ENCODE measurements at places on chromosomes 13 and 19. TPM values are rescaled to one million over a fixed set of nuclear protein-coding genes. Genes with fewer than 3 reads are reported as not detected.

- H3K27ac ChIP-seq = no peak overlapping the region
- no peak for DNase-seq
- no peaks in the 10 kb centered on the region for H3K4me1 ChIP-seq
- H3K27me3 ChIP-seq = no peaks in the 10 kb centered on the region
- H3K36me3 ChIP-seq = peaks cover 19% of the 10 kb centered on the region
These were observed 18.9 kb upstream of the SLC39A3 start for GRCh38 chr19:2758601-2759313.

GCDH gene
- 36.3 TPM for total RNA-seq

DNA sequence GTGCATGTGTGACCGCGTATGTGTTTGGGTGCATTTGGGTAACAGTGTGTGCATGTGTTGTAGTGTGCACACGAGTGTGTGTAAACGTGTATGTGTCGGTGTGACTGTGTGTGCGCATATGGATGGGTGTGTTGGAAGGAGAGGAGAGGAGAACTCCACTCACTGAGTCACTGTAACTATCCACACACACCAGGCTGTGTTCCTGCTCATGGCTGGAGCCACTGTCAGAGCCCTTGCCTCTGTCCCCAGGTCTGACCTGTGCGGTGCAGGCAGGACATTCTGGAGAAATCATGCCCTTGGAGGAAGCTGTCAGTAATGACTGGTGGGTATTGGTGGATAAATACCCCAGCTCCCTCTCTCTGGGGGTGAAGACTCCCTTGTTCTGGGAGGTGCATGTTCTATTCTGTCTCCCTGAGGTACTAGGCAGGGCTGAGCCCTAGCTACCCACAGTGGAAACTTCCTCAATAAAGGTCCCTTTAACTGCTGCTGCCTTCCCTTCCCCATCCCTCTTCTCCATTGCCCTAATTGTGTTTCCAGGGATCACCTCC, 48.4 kb downstream of the CYP4F22 start:
- no peaks in the 10 kb centered on the region for H3K36me3 ChIP-seq
- no peaks in the 10 kb centered on the region for H3K27me3 ChIP-seq
- H3K4me3 ChIP-seq = peak overlapping the region; percentile 76
- no peak for DNase-seq

OVOL3 gene
- total RNA-seq = not detected

- no peak overlapping the region for H3K4me3 ChIP-seq
- no peaks in the 10 kb centered on the region for H3K27me3 ChIP-seq
- H3K4me1 ChIP-seq = no peaks in the 10 kb centered on the region
- no peaks in the 10 kb centered on the region for H3K36me3 ChIP-seq
These were observed 78.0 kb downstream of the RAB20 start for GRCh38 chr13:110483386-110483968.

SPTBN4 gene
- total RNA-seq = 1.1 TPM

DNA sequence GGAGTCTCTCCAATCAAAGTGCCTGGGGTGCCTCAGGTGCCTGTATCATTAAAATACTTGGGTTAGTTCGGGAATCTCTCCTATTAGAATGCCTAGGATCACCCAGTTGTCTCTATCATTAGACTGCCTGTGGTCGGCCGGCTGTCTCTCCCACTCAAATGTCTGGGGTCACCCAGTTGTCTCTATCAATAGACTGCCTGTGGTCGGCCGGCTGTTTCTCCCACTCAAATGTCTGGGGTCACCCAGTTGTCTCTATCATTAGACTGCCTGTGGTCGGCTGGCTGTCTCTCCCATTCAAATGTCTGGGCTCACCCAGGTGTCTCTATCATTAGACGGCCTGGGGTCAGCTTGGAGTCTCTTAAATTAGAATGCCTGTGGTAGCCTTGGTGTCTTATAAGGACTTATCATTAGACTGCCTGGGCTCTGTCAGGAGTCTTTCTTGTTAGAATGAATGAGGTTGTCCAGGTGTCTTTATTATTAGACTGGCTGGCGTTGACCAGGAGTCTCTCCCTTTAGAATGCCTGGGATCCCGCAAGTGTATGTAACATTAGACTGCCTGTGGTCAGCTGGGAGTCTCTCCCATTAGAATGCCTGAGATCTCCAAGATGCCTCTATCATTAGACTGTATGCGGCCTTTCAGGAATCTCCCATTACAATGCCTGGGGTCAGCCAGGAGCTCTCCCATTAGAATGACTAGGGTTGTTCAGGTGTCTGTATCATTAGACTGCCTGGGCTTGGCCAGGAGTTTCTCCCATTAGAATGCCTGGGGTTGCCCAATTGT, 1555.5 kb downstream of the UQCRFS1 start:
- H3K27ac ChIP-seq = no peak overlapping the region
- H3K27me3 ChIP-seq = no peaks in the 10 kb centered on the region
- H3K4me3 ChIP-seq = no peak overlapping the region
- peaks cover 4% of the 10 kb centered on the region for H3K36me3 ChIP-seq
- no peaks in the 10 kb centered on the region for H3K4me1 ChIP-seq
- DNase-seq = no peak

Measured in activated naive CD4-positive, alpha-beta T cell treated with anti-CD3 and anti-CD28 coated beads for 36 hours (primary cell).